Central memory CD8-positive, alpha-beta T cell (primary cell): ENCODE measurements at places on chromosomes 16 and 17.

- no peak overlapping the region for H3K27ac ChIP-seq
- H3K4me1 ChIP-seq: peaks cover 6% of the 10 kb centered on the region
- H3K4me3 ChIP-seq: no peak overlapping the region
These were observed 122.8 kb downstream of the ZFHX3 start for GRCh38 chr16:72924927-72925630.

DNA sequence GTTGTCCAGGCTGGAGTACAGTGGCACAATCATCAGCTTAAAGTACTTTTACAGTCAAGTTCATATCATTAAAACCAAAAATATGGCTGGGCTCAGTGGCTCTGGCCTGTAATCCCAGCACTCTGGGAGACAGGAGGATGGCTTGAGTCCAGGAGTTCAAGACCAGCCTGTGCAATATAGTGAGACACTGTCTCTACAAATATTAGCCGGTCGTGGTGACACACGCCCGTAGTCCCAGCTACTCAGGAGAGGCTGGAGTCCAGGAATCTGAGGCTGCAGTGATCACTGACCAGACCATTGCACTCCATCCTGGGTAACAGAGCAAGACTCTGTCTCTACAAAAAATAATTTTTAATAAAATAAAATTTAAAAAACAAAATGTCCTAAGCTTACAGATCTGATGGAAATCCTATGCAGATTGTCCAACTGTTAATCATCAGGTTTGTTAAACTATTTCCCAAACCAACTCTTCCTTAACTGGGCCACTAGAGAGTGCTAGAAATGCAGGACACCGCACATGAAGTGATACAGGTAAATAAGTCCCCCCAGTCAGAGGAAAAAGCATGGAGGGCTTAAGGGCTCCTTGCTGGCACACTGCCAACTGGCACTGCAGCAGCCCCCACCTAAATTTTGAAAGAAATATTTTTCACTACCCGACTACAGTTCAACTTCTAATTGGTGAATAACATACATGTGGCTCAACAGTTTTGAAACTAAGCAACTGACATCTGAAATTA lies 2.8 kb downstream of the USP22 start:
- H3K36me3 ChIP-seq: peaks cover 23% of the 10 kb centered on the region
- no peak overlapping the region for H3K27ac ChIP-seq
- no peak for DNase-seq
- peaks cover 59% of the 10 kb centered on the region for H3K4me1 ChIP-seq
- no peaks in the 10 kb centered on the region for H3K27me3 ChIP-seq

GRCh38 chr17:57466017-57466471 lies 209.7 kb downstream of the MSI2 start:
- no peak overlapping the region for H3K27ac ChIP-seq
- peaks cover 25% of the 10 kb centered on the region for H3K4me1 ChIP-seq

DNA sequence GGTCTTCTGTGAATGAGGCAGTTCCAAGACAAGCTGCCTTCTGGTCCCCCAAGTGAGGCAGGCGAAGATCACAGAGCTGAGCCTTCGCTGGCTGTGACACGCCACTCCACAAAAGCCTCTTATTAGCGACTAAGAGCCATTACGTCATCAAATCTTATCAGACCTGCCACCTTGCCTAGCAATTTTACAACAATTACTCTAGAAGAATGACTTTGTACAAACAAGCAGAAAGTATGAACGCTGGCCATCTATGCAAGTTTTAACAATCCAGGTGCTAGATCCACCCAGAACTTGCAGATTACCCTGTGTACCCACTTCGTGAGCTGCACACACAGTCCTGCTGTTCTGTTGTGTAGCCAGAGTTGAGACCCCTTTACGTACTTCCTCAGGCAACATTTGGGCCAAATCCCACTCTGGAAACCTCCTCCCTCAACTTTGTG lies 3.8 kb upstream of the ICAM2 start:
- peak overlapping the region; percentile 83 for H3K4me3 ChIP-seq
- peaks cover 49% of the 10 kb centered on the region for H3K4me1 ChIP-seq
- H3K27me3 ChIP-seq: no peaks in the 10 kb centered on the region
- H3K36me3 ChIP-seq: peaks cover 29% of the 10 kb centered on the region
- peak overlapping the region; percentile 100 for H3K27ac ChIP-seq
- DNase-seq: no peak

GRCh38 chr17:81298325-81298990 lies 3.4 kb upstream of the SLC38A10 start:
- peaks cover 6% of the 10 kb centered on the region for H3K36me3 ChIP-seq
- H3K4me1 ChIP-seq: peaks cover 18% of the 10 kb centered on the region
- H3K27me3 ChIP-seq: no peaks in the 10 kb centered on the region
- no peak overlapping the region for H3K27ac ChIP-seq

GRCh38 chr16:84764970-84765369 lies 54.8 kb upstream of the CRISPLD2 start:
- peaks cover 44% of the 10 kb centered on the region for H3K4me1 ChIP-seq
- no peaks in the 10 kb centered on the region for H3K27me3 ChIP-seq
- no peak overlapping the region for H3K4me3 ChIP-seq
- H3K36me3 ChIP-seq: peaks cover 59% of the 10 kb centered on the region
- DNase-seq: no peak

GRCh38 chr17:42050393-42051012 lies at the start of gene C17orf113:
C17orf113 (minus strand) TSS chr17:42050601; CDS start chr17:42043376, 7,225 bp downstream.
- H3K36me3 ChIP-seq: no peaks in the 10 kb centered on the region
- H3K27ac ChIP-seq: no peak within 1 kb of the TSS
- peak within 1 kb of the TSS; percentile 75 for H3K4me3 ChIP-seq
- DNase-seq: no peak
- H3K4me1 ChIP-seq: peaks cover 8% of the 10 kb centered on the region
- peaks cover 67% of the 10 kb centered on the region for H3K27me3 ChIP-seq

- H3K36me3 ChIP-seq: peaks cover 2% of the 10 kb centered on the region
- H3K4me3 ChIP-seq: no peak overlapping the region
- H3K27ac ChIP-seq: no peak overlapping the region
- H3K27me3 ChIP-seq: peaks cover 21% of the 10 kb centered on the region
These were observed 17.5 kb downstream of the ITGB3 start for GRCh38 chr17:47270946-47271705.

GRCh38 chr16:17389384-17389783 lies 81.4 kb downstream of the XYLT1 start:
- H3K27me3 ChIP-seq: no peaks in the 10 kb centered on the region
- no peak for DNase-seq
- H3K4me1 ChIP-seq: peaks cover 79% of the 10 kb centered on the region
- H3K36me3 ChIP-seq: peaks cover 3% of the 10 kb centered on the region
- H3K4me3 ChIP-seq: no peak overlapping the region

DNA sequence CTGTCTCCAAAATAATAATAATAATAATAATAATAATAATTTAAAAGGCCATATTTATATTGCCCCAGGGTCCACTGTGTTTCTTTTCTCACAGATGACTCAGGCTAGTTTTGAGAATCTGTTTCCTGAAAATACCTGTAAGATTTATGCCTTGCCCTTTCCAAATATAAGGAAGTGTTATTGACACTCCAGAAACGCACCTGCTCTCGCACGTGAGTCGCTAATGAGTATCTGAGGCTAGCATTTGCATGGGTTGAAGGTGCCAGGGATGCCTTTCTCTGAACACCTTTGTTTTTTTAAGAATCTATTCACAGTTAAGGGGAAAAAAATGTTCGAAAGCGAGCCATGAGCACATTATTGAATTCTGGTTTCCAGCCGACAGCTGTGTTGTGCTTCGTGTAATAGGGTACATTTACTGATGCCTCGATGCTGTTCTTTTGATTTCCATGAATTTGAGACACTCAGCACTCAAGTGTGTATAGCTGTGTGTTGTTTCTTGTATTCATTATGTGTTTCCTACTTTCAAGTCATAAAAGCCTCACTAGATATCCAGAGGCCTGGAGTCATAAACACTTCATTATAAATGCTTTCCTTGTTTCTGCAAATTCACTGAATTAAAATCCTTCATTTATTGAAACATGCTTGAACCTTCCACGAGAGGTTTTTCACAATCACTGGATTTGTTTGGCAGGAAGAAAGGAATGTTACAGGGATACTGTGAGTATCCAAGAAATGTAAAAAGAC lies 45.0 kb upstream of the NOL11 start:
- no peak for DNase-seq
- peaks cover 65% of the 10 kb centered on the region for H3K36me3 ChIP-seq
- no peaks in the 10 kb centered on the region for H3K4me1 ChIP-seq

DNA sequence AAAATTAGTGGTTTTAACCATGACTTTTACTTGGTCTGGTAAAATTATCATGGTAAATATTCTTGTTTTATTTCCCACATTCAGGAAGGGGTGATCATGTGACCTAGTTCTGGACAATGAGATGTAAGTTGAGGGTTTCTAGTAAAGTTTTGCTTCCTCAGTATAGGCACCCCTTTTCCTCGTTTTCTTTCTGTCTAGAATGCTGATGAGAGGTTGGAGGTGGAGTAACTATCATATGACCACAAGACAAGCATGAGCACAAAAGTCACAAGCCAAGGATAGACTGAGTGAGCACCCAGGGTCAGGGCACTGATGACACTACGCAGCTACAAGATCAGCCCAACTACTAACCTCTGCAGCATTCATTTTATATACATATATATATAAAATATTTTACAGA lies 53.9 kb downstream of the MYO1D start:
- H3K27ac ChIP-seq: no peak overlapping the region
- DNase-seq: no peak

GRCh38 chr17:55622547-55622946 lies 100.1 kb downstream of the TMEM100 start:
- H3K27ac ChIP-seq: no peak overlapping the region
- H3K27me3 ChIP-seq: peaks cover 46% of the 10 kb centered on the region
- H3K36me3 ChIP-seq: no peaks in the 10 kb centered on the region
- H3K4me1 ChIP-seq: no peaks in the 10 kb centered on the region

DNA sequence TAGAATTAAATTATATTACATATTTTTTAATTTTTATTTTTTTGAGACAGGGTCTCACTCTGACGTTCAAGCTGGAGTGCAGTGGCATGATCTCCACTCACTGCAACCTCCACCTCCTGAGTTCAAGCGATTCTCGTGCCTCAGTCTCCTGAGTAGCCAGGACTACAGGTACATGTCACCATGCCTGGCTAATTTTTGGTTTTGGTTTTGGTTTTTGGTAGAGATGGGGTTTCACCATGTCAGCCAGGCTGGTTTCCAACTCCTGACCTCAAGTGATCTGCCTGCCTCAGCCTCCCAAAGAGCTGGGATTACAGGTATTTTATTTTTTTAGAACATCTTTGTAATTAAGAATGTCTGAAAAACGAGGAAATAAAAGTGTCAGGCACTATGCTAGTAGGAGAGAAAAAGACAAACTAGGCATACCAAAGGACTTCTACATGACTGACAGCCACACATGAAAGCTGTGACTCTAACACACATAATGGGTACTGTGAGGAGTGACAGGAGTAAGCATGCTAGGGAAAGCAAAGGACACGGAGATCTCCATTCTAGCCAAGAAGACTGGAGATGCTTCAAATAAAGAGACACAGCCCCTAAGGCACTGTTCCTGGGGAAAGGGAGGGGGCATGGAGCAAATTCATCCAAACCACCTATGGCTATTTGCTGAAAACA lies 7.3 kb downstream of the GNA13 start:
- DNase-seq: no peak
- H3K27me3 ChIP-seq: no peaks in the 10 kb centered on the region
- peaks cover 73% of the 10 kb centered on the region for H3K4me1 ChIP-seq
- peak overlapping the region; percentile 19 for H3K4me3 ChIP-seq
- H3K36me3 ChIP-seq: peaks cover 67% of the 10 kb centered on the region

- peaks cover 39% of the 10 kb centered on the region for H3K4me1 ChIP-seq
- peak overlapping the region; percentile 97 for H3K4me3 ChIP-seq
- no peaks in the 10 kb centered on the region for H3K27me3 ChIP-seq
- H3K27ac ChIP-seq: peak overlapping the region; percentile 93
- H3K36me3 ChIP-seq: peaks cover 14% of the 10 kb centered on the region
These were observed 759 bp upstream of the TP53I13 start for GRCh38 chr17:29567554-29568330.

GRCh38 chr17:40104594-40105486 lies 4.5 kb upstream of the NR1D1 start:
- H3K36me3 ChIP-seq: peaks cover 14% of the 10 kb centered on the region
- no peak overlapping the region for H3K27ac ChIP-seq
- H3K4me3 ChIP-seq: no peak overlapping the region
- H3K27me3 ChIP-seq: no peaks in the 10 kb centered on the region
- H3K4me1 ChIP-seq: peaks cover 82% of the 10 kb centered on the region
- DNase-seq: no peak

- H3K4me1 ChIP-seq: no peaks in the 10 kb centered on the region
- H3K27ac ChIP-seq: no peak overlapping the region
- DNase-seq: no peak
- no peak overlapping the region for H3K4me3 ChIP-seq
- H3K27me3 ChIP-seq: peaks cover 38% of the 10 kb centered on the region
These were observed 99.2 kb downstream of the GOSR1 start for GRCh38 chr17:30576326-30576861.

DNA sequence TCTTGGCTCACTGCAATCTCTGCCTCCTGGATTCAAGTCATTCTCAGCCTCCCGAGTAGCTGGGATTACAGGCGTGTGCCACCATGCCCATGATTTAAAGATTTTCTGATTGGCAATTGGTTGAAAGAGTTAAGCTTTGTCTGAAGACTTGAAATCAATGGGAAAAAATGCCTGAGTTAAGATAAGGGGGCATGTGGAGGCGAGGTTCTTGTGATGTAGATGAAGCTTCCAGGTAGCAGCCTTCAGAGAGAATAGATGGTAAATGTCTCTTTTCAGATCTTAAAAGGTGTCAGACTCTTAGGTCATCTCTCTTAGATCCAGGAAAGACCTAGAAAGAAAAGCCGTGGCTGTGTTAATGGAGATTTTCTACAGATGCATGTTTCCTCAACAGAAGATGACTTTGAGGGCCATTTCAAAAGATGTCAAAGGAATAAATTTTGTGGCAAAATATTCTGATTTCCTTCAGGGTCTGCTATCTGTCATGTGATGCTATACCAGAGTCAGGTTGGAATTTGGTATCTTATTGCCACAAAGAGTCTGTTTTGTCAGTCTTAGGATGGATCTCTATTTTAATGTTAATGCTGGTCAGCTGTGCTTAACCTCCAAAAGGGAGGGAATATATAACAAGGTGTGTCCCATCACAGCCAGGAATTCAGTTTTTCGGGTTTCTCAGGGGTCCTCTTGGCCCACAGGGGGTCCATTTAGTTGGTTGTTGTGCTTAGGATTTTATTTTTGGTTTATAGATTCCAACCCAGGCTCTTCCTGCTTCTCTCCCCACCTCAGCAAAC lies 58.3 kb upstream of the AKTIP start:
- no peaks in the 10 kb centered on the region for H3K4me1 ChIP-seq
- no peak overlapping the region for H3K27ac ChIP-seq
- no peak for DNase-seq
- H3K27me3 ChIP-seq: no peaks in the 10 kb centered on the region
- H3K4me3 ChIP-seq: no peak overlapping the region

DNA sequence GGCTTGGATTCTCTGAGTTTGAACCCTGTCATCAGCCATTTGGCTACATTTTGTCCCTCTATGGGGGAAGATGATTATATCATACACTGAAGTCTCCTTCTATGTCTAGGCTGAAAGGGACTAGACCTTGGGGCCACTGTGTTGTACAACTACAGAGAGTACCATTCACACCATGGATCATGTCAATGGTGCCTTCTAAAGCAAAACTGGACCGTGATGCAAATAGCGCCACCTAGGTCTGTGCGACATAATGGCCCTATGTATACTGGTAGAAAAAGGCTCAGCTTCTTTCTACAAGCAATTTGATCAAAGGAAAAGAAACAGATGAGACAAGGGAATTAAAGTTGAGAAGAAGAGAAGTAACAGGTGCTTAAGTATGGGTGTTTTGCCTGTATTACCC lies 100.7 kb downstream of the LYRM1 start:
- no peak for DNase-seq
- peaks cover 37% of the 10 kb centered on the region for H3K27me3 ChIP-seq
- no peaks in the 10 kb centered on the region for H3K4me1 ChIP-seq
- no peak overlapping the region for H3K27ac ChIP-seq
- H3K4me3 ChIP-seq: no peak overlapping the region
- H3K36me3 ChIP-seq: no peaks in the 10 kb centered on the region
